Mesothelial cell of epicardium (in vitro differentiated cells): ENCODE measurements at places on chromosomes 2 and 18. TPM values are rescaled to one million over a fixed set of nuclear protein-coding genes. Genes with fewer than 3 reads are reported as not detected.

- H3K4me1 ChIP-seq, result no peaks in the 10 kb centered on the region
- no peak for DNase-seq
- no peak overlapping the region for H3K4me3 ChIP-seq
- H3K36me3 ChIP-seq, result no peaks in the 10 kb centered on the region
These were observed 187.5 kb upstream of the MAP2 start for GRCh38 chr2:209236377-209236776.

DNA sequence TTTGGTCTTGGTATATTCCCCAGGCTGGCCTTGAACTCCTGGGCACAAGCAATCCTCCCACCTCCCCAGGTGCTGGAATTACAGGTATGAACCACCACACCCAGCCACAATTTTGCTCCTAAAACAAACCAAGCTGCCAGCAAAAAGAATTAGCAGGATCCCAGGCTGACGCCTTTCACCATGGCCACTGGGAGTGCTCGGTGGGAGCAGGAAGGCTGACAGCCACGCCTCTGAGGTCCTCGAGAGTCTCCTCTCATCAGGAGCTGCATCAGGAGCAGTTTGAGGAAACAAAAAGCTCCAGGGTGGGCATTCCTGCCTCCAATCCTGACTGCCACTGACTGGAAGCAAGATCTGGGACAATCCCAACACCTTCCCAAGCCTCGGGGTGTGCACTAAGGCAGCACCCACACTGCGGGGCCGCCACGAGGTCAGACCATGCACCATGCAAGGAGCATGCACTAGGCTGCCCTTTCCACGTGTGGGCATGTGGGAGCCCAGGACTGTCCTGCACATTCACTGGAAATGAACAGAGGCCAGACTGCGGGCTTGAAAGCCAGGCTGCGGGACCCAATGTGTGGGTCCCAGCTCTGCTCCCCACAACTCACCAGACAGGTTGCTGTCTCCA, 51.4 kb downstream of the TFCP2L1 start:
- H3K27ac ChIP-seq, result no peak overlapping the region
- no peaks in the 10 kb centered on the region for H3K4me1 ChIP-seq
- H3K36me3 ChIP-seq, result no peaks in the 10 kb centered on the region
- H3K4me3 ChIP-seq, result no peak overlapping the region
- DNase-seq, result no peak

GRCh38 chr18:40534723-40535122, 1420.3 kb upstream of the PIK3C3 start:
- no peak for DNase-seq
- no peaks in the 10 kb centered on the region for H3K27me3 ChIP-seq
- no peak overlapping the region for H3K4me3 ChIP-seq

TLX2 gene
- total RNA-seq, result 0.18 TPM in 1 of 3 replicates, not detected in the others
